Suprapubic skin (tissue), 4 donors: ENCODE measurements at places on chromosomes 2 and 18. TPM values are rescaled to one million over a fixed set of nuclear protein-coding genes. Genes with fewer than 3 reads are reported as not detected.

DNA sequence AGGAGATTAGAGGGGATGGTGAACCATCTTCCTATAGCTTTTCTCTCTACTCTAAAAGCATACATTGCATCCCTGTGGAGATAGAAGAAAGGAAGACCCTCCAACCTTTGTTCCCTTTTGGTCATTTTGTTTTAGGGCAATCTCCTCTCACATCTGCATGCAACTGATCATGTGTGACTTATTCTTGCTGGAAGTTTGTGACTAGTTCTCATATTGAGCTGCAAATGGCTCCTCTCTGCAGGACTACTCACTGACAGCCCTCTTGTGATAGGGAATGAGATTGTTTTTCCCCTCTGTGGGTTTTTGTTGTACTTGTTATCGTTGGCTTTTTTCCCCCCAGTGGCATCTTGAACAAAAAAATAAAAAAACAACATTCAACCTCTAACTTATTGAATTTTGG, 416.0 kb upstream of the CNTNAP5 start:
- no peak for DNase-seq

DNA sequence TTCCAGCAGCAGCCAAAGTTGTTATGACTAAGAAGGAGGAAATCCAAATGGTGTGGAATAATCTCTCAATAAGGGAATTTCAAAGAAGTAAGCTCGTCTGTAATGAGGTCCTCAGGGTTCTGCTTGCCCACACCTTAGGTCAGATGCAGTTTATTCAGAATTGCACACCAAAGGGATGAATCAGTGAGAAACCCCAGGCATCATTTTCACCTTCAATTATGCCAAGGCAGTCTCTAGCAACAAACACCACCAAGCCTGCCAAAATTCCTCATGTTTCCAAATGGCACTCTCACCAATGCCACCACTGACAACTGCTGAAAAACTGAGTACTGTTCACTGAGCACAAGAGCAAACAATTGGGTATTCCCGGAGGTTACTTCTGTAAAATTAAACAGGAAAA, 43.6 kb downstream of the KCNG3 start:
- DNase-seq = no peak

DNA sequence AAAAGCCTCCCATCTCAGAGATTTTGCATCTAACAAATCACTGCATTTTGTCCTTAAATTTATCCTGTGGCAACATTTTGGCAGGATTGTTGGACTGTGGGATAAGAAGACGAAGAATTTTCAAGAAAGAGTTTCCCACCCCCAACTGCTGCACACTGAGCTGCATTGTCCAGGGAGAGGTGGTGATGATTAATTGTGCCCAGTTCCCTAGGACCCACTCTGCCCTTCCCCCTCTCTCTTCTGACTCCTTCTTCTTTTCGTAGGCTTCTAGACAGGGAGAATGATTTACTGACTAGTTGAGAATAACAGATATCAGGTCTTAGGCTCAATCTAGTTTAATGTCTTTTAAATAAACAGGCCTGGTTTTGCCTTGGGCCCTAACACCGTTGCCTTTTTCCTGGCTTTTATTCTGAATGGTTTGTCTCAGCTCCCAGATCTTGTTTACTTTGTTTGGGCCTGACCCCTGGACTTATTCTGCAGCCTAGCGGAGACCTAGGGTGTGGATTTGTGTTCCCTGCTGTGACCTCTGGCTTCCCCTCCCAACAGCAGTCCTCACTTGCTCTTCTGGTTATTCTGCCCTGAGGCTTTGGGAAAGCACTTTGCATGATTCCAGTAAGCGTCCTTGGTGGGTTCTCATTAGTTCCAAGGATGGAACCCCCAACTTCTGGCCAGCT, 233.3 kb downstream of the INSIG2 start:
- no peak for DNase-seq

KCNS3 gene
- total RNA-seq = 18.3 TPM

DNA sequence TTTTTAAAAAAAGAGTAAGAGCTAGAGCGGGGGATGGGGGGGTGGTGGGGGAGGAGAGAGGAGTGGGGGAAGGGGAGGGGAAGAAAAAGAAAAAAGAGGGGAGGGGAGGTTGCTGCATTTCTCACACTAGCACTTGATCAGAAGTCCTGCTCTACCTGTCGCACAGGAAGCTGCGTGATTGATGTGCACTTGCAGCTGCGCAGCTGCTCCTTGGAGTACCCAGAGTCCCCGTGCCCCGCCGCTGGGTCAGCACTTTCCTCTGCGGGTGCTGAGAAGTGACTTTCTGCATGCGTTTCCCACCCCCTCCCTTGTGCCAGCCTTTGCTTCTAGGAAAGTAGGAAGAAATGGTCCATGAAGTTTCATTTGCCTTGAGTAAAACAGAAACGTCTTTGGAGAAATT, 297.3 kb downstream of the ETAA1 start:
- no peak for DNase-seq

IL1R2 gene
- total RNA-seq = 102 TPM

LYG1 gene
- total RNA-seq = 4.0 TPM

GRCh38 chr2:109458512-109458911, 155.3 kb downstream of the SEPTIN10 start:
- peak; percentile 21 for DNase-seq

DNA sequence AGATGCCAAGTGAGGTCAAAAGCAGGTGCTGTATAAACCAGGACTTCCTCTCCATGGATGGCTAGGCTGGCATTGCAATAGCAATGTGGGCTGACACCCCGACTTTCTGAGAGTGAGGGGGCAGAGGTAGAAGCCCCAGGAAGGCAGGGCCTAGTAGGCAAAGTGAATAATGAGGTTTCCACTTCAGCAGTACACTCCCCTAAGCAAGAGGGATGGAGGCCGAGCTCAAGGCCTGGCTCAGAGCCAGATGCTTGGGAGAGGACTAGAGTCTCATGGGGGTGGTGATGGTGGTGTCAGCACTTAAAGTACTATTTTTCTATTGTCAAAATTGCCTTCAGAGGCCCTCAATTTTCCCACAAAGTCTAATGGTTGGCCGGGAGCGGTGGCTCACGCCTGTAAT, 41.6 kb upstream of the HK2 start:
- no peak for DNase-seq

GRCh38 chr2:101948625-101949155, 43.1 kb upstream of the IL1R2 start:
- no peak for DNase-seq
